NCI-H1694 treated with DMSO at 0.1 percent for 48 hours (cell line): ENCODE measurements at places on chromosomes 6 and 20.

- DNase-seq, result no peak
Measured at GRCh38 chr6:108574457-108575141, 13.9 kb downstream of the FOXO3 start.

- DNase-seq, result no peak
Measured at GRCh38 chr6:4522453-4522852, 253.8 kb upstream of the CDYL start.

- no peak for DNase-seq
Measured at GRCh38 chr6:41937861-41938574, 3.6 kb downstream of the CCND3 start.

DNA sequence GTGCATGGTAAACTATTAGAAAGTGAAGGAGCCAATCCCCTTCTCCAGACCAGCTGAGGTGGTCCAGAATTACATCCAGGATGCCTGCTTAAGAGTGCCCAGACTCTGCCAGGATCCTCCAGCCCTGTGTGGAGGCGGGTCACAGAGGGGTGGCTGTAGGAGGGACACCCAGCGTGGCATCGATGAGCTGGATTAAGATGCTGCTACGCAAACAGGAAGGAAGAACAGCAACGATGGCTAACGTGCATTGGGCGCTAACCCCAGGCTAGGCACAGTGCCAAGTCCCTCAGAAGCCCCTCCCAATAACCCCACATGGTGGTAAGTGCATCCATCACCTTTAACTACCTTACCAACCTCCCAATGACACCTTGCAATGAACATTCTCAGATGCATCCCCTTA lies 63.9 kb upstream of the MRPS10 start:
- DNase-seq, result no peak

GRCh38 chr6:74971633-74972032 lies 234.2 kb downstream of the COL12A1 start:
- no peak for DNase-seq

DNA sequence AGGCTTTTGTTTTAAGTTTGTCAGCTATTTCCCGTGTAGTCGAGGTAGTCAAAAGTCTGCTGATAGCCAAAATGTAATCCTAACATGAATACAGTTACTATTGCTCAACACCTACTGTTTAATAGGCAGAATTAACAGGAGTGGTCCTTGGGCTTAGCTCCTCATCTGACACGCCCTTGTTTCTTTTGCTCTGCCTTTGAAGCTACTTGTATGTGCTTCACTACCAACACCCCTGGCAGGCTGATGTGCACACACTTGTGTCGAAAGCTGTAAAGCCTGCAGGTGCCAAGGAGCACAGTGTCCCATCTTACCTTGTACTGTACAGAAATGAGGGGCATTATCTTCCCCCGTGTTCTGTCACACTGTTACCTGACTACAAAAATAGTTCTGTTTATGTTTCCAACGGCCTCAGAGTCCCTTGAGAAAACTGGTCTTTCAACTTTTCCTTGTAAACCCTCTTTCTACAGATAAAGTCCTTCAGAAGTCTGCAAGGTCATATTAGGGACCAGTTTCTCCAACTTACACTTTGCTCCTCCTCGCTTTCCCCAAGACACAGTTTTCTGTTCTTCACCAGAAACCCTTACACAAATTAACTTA lies 9.3 kb downstream of the SDHAF4 start:
- no peak for DNase-seq

- DNase-seq, result no peak
Measured at GRCh38 chr6:5125152-5126006, 40.2 kb downstream of the PPP1R3G start.

DNA sequence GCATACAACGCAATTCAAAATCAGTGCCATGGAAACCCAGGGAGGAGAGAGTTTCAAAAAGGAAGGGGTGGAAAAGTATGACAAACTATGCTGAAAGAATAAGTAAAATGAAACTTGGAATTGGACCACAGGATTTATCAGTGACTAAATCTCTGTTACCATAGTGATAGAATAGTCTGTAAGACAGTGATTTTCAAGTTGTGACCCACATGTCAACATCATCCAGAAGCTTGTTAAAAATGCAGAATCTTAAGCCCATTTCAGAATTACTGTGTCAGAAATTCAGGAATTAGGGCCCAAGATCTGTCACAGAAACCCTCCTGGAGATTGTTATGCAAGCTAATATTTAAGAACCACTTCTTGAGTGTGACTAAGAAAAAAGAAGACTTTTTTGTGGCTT lies 417.7 kb upstream of the JAG1 start:
- no peak for DNase-seq

DNA sequence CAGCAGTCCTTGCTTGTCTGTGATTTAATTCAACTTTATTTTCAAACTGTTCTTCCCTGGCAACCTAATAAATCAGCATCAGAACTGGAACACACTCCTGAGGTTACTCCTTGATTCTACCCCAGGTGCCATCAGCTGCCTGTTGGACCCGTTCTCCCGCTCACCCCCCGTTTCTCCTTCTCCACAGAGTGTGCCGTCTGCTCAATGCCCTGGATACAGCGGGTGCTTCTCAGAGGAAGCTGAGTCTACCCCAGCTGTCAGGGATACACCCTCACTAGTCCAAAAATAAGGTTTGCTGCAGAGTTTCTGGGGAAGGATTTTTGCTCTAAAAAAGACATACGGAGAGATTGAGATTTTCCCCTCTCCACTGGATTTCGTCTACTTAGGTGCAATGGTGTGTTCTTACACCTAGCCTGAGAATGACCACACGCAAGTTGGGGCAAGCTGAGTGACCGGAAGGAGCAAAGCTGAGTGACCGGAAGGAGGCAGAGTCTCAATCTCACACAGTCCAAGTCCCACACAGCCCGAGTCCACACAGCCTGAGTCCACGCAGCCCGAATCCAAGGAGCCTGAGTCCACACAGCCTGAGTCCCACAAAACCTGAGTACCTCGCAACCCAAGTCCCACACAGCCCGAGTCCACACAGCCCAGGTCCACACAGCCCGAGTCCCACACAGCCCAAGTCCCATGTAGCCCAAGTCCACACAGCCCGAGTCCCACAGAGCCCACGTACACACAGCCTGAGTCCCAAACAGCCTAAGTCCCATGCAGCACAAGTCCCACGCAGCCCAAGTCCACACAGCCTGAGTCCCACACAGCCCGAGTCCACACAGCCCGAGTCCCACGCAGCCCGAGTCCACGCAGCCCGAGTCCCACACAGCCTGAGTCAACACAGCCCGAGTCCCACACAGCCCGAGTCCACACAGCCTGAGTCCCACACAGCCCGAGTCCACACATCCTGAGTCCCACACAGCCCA lies 58.6 kb upstream of the DACT2 start:
- no peak for DNase-seq

DNA sequence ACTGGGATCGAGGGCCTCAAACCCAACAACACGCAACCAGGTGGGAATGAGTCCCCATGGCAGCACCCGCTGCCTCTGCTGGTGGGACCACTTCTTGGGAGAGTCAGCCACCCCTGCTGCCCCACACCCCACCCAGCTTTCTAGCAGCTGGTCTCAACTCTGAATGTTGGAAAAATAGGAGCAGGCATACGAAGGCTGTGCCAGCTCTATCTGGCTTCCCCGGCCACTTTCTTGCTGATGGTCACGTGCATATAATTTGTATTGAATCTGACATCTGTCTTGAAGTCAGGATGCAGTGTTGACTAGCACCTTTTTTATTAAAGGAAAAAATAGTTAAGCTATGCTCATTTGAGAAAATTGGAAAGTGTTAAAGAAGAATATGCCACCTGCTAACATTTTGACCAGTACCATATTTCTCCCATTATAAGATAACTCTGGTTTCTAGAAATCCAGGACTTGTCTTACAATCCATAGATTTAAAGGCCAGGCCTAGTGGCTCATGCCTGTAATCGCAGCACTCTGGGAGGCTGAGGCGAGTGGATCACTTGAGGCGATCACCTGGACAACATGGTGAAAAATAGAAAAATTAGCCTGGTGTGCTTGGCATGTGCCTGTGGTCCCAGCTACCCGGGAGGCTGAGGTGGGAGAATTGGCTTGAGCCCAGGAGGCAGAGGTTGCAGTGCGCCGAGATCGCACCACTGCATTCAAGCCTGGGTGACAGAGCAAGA lies 26.9 kb upstream of the MAPRE1 start:
- peak; percentile 18 for DNase-seq

DNA sequence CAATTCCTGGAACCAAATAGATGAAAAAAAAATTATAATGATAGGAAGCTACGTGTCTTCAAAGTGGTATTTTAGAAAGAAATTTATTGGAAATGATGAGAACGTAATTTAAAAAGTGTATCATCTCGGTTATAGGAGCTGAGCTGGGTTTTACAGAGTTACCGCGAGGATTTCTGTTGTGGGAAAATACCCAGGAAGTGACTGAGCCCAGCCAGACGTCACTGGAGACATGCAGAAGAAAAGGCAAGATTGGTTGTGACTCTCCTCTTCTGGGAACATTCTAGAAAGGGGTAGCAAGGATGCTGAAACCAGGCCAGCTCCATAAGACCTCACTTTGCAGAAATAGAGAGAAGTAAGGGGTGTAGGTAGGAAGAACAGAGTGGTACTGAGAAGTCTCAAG lies 95.9 kb upstream of the ADGRF1 start:
- DNase-seq, result no peak

GRCh38 chr20:3165473-3166337 lies 6.0 kb upstream of the FASTKD5 start:
- DNase-seq, result peak; percentile 25

- no peak for DNase-seq
Measured at GRCh38 chr20:10558635-10559187, 115.1 kb downstream of the JAG1 start.

- DNase-seq, result peak; percentile 23
Measured at GRCh38 chr6:73695619-73696421, at the start of gene CD109. CD109 (plus strand) TSS chr6:73696203; CDS start chr6:73696216, 13 bp downstream.

GRCh38 chr6:45607798-45608197 lies 230.1 kb upstream of the SUPT3H start:
- DNase-seq, result no peak

DNA sequence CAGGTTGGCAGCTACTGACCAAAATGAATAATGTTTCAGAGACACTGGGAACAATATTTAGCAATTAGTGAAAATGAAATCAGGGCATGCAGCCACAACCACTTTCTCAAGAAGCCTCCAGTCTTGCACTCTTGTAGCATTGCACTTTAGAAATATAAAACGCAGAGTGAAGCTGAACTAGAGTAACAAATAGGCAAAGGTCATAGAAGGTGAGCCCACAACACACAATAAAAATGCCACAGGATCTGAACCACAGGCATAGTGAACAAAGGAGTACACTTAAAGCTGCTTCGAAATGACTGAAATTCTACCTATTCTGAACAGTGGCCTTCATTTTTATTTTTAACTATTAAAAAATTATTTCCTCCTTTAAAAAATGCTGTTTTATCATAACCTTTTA lies 25.0 kb downstream of the DDO start:
- DNase-seq, result no peak

DNA sequence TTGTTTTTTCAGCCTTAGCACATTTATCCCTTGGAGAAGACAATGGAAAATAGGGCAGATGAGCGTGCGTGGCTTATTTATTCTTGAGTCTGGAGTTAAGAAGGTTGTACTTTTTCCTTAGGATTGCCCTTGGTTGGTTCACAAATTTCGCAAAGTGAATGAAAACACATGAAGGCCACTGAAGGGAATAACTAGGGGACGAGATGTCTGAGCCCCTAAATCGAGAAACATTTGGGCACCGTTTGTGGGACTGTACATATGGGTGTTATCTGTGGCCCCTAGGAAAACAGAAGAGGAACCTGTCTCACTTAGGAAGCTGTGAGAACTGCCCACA lies 19.4 kb upstream of the TRIM27 start:
- DNase-seq, result no peak

DNA sequence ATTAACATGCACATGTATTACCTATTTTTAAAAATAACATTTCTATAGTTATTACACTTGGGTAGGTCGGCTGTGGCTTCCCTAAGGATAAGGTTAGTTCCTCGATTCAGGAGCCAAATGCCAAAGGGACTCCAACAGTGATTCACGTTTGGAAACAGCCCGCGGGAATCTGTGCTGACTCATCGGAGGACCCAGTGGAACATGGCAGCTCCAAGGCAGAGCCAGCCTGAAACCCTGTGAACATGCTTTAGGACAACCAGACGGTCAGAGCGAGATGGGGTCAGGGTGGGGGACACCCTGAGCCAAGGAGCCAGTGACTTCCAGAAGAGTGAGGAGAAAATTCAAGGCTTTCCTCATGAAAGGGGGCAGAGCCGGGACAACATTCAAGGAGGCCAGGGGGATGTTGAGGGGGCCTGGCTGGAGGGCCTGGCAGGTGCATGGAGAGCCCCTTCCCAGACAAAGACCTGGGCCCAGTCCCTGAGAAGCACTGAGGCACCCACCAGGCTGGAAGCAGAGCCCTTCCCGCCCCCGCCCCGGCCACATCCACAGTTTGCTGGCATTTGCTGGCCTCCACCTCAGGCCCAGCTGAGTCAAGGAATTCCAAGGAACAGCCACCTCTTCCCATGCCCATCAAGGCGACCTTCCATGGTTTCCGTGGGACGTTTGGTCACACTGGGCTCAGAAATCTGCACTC lies 133.2 kb downstream of the SNX5 start:
- DNase-seq, result no peak

GRCh38 chr20:63360850-63361518 lies at the start of gene CHRNA4:
CHRNA4 (minus strand) TSS chr20:63361349; CDS start chr20:63361165, 184 bp downstream.
- DNase-seq, result no peak

DNA sequence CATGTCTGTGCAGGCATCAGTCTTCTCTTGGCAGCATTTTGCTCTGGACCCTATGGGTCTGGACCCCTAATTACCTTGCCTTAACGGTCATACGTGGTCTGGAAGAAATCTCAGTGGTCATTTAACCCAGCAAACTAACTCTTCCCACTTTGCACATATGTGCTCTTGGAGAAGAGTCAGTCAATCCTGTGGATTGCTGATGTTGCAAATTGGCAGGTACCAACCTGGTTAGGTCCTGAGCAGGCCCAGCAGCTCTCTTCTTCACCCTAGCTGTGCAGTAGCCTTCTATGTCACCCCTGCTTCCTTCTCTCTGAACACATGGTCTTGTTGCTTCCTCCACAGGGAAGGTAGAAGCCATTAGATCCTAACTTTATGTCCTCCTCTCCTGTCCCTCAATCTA lies 1.6 kb downstream of the CEP43 start:
- DNase-seq, result no peak

DNA sequence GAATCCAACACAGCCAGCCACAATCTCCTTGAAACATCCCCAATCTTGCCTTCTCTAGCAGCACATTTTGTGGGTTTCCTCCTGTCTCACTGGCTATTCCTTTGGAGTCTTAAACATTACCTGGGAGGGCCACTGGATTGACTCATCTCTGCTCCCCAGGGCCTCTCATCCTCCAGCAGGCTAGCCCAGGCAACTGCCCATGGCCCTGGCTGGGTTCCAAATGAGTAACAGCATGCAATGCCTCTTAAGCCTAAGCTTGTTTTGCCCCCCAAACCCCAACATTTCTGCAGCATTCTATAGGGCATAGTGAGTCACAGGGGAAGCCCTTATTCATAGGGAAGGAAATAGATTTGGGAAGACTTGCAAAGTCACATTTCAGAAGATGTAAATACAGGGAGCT lies 204.9 kb downstream of the FOXA2 start:
- DNase-seq, result no peak

GRCh38 chr6:111154981-111155380 lies 67.7 kb downstream of the SLC16A10 start:
- no peak for DNase-seq

GRCh38 chr20:35472209-35472608 lies 16.8 kb downstream of the CEP250 start:
- no peak for DNase-seq

GRCh38 chr6:24876499-24877465 lies 59.0 kb downstream of the RIPOR2 start:
- DNase-seq, result no peak

- DNase-seq, result no peak
Measured at GRCh38 chr6:100620085-100620840, 155.5 kb upstream of the SIM1 start.

GRCh38 chr6:17714879-17715851 lies 8.4 kb upstream of the NUP153 start:
- DNase-seq, result no peak
